ENCODE measurements at places on chromosomes 7 and 10.

DNA sequence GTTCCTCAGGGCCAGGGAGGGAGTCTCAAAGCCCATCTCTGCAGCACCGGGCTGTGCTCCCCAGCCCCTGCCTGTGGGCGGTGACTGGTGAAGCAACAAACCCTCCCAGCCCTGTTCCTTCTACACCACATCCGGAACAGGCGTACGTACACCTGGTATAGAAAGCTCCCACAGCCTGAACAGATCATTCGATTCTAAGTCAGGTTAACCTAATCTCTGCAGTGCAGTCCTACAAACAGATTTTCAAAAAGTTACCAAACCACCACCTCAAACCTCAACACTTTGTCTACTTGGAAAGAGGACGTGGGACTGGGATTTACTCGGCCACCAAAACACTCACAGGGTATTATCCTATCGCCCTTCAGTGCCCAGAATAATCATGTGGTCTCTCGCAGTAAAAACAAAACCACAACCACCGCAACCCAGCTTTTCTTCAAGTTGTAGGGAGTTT is 238.4 kb downstream of the DIP2C start:
- no peak for DNase-seq

DNA sequence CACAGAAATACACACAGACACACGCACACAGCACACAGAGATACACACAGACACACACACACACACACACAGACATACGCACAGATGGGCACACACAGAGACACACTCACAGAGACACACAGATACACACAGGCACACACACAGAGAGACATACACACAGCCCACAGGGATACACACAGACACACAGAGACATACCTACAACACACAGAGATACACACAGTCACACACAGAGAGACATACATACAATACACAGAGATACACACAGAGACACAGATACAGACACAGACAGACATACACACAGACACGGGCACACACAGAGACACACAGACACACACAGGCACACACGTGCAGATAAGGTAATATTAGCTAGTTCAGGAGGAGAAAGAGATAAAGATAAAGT is 76.9 kb downstream of the EGFR start:
- DNase-seq, result no peak

- no peak for DNase-seq
Measured at GRCh38 chr7:26616235-26616634, 248.2 kb downstream of the SKAP2 start.

DNA sequence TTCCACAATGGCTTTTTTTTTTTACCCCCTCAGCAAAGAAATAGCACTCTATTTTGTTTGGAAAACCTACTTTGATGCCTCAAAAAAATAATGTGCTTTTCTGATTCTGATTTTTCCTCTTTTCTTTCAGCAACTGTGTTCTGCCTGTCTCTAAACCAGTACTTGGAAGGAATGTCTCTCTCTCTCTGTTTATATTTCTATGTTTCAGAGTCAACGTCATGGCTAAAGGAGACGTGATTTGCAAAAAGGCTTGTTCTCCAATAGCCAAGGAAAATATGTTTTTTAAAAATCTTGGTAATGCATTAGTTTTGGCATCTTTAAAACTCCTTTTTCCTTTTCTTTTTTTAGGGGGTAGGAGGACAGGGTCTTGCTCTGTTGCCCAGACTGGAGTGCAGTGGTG is 56.0 kb upstream of the SDK1 start:
- no peak for DNase-seq

GRCh38 chr10:52128056-52128683 is 185.9 kb upstream of the DKK1 start:
- no peak for DNase-seq

Measured in skeletal muscle cell (primary cell).